ENCODE measurements at places on chromosomes 11 and 22. TPM values are rescaled to one million over a fixed set of nuclear protein-coding genes. Genes with fewer than 3 reads are reported as not detected.

GRCh38 chr22:30887453-30887852 lies 81.1 kb downstream of the MORC2 start:
- no peak for DNase-seq

The CCND1 gene
- total RNA-seq = 1.9 TPM

GRCh38 chr11:13487661-13488030 lies 8.2 kb downstream of the PTH start:
- DNase-seq = no peak

DNA sequence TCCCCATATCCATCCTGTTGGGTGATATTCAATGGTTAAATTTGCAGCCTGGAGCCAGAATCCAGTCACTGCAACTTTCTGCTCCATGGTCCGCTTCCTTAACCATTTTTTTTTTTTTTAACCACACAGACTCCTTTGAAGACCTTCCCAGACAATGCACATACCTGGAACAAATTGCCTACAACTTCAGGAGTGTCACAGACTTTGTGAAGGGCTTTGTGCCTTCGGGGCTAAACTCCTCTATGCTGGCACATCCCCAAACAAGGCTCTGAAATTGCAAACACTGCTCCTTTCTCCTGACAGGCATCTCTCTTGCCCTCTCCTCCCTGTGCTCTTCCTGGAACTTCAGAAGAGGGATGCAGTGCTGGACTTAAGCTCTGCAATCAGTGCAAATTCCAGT lies 40.6 kb downstream of the TENM4 start:
- no peak for DNase-seq
